ENCODE measurements at places on chromosomes 4 and X.
A peak's percentile ranks its signal among the peaks of the same experiment; 100 is the strongest.

- DNase-seq, result no peak
These were observed 680 bp upstream of the ASMTL start for GRCh38 chrX:1453395-1453783.

GRCh38 chr4:161791796-161792556, 371.8 kb downstream of the FSTL5 start:
- no peak for DNase-seq

DNA sequence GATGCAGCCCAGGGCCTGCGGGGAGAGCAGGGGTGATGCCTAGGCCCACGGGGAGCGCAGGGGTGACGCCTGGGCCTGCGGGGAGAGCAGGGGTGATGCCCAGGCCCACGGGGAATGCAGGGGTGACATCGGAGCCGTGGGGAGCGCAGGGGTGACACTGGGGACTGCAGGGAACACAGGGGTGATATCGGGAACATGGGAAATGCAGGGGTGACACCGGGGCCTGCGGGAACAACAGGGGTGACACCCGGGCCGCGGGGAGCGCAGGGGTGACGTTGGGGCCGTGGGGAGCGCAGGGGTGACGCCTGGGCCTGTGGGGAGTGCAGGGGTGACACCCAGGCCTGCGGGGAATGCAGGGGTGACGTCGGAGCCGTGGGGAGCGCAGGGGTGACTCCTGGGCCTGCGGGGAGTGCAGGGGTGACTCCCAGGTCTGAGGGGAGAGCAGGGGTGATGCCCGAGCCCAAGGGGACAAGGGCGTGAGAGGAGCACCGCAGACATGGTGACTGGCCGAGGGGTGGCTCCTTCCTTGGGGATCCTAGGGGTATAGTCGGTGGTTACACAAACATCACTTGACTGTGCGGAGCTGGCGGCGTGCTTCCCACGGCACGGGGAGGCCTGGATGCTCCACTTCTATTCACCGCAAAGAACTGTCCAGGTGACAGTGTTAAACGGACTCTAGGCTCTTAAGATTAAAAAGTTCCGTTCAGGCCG, 38.0 kb downstream of the GAK start:
- no peak for DNase-seq

- no peak for DNase-seq
These were observed 89.3 kb downstream of the GPR143 start for GRCh38 chrX:9676306-9676705.

GRCh38 chr4:105140684-105141490, 5.8 kb upstream of the TET2 start:
- peak; percentile 15 for DNase-seq

DNA sequence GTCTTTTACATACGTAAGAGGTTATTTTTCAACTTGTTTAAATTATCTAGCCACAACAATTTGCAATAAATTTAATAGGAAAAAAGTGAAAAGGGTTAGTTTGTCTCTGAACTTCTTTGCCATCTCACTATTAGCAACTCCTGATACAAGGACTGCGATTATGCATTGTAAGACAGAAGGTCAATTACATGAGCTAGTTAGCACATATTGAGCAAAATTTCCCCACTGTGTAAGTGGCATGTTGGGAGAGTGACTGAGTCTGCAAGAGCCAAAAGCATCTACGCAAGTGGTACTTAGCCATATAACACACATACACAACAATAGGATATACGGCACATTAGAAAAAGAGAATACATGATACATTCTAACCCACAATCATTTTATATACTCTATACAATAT, 927.2 kb downstream of the STPG2 start:
- DNase-seq, result no peak

DNA sequence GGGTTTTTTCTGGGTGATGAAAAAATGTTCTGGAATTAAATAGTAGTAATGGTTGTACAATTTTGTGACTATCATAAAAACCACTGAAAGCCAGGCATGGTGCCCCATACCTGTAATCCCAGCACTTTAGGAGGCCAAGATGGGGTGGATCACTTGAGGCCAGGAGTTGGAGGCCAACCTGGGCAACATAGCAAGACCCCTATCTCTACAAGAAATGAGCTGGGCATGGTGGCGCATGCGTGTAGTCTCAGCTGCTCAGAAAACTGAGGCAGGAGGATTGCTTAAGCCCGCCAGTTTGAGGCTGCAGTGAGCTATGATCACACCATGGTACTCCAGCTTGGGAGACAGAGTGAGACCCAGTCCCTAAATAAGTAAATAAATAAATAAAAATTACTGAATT, 58.3 kb upstream of the TMEM131L start:
- no peak for DNase-seq

DNA sequence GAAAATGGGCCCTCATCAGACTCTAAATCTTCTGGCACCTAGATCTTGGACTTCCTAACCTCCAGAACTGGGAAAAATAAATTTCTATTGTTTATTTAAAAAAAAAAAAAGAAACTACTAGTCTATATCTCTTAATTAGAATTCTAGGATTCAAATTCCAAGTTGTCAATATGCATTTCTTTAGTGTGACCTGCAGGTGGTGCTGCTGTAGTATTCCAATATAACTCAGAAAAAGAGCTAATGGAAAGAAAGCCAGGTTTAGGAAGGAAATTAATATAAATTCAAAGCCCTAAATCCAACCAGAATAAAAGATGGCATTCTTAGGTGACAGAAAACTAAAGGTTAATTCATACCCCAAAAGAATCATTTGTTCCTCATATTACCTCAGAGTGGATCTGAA, 80.0 kb upstream of the NALF2 start:
- no peak for DNase-seq

GRCh38 chr4:60314416-60314815, 885.7 kb upstream of the ADGRL3 start:
- no peak for DNase-seq

GRCh38 chrX:17689971-17690409, 47.3 kb upstream of the SCML1 start:
- DNase-seq, result peak; percentile 2

- DNase-seq, result no peak
These were observed 32.8 kb downstream of the REPS2 start for GRCh38 chrX:16979226-16979625.

- no peak for DNase-seq
These were observed 60.0 kb upstream of the NKX1-1 start for GRCh38 chr4:1466034-1466862.

- DNase-seq, result no peak
These were observed 65.1 kb upstream of the C4orf54 start for GRCh38 chr4:99722725-99723124.

GRCh38 chr4:127737295-127737694, 7.1 kb downstream of the SLC25A31 start:
- no peak for DNase-seq

DNA sequence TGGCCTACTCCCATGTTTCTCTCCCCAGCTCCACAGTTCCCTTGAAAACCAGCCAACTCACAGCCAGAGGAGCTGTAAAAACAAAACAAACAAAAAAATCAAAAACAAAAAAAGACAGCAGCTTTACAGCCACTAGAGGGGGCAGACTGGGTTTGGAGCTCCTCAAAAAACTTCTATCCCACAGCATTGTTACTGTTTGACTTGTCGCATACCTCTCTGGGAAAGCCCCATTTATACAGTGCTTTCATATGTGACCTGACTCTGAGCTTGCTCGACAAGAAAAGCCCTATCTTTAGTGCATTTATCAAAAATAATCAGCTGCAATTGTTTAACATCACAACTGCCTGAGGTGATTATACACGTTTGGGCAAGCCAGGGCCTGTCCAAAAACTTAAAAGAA, 21.6 kb downstream of the TSPAN6 start:
- no peak for DNase-seq

GRCh38 chr4:26762650-26763049, 98.0 kb upstream of the STIM2 start:
- DNase-seq, result no peak

- no peak for DNase-seq
These were observed 87.0 kb downstream of the RNF150 start for GRCh38 chr4:141046255-141046654.

- no peak for DNase-seq
These were observed 10.3 kb upstream of the PHEX start for GRCh38 chrX:22021751-22022324.

DNA sequence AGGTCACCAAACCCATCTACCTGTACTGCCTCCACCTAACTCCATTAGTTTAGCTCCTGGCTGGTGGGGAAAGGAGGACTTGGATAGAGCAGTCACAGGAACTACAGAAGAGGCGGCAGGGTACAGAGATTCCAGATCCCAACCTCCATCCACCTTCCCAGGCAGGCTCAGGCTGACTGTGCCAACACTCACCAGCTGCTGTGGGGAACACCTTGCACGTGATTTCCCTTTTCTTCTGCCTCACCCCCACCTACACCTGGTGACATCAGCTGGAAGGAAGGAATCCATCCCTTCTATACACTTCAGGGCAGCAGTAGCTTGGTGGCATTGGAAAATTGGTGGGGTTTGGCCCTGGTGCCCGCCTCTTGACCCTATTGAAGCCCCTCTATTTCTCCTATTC, 41.5 kb downstream of the EFNB1 start:
- DNase-seq, result no peak

Data from stimulated activated CD4-positive, alpha-beta T cell treated with anti-CD3 and anti-CD28 coated beads, Interleukin-12 subunit alpha, Interleukin-12 subunit beta, amount 100 ng/mL, for 4 hours (primary cell).